ENCODE measurements at places on chromosomes 13 and 19.

- H3K4me3 ChIP-seq: peak overlapping the region; percentile 85
- no peaks in the 10 kb centered on the region for H3K27me3 ChIP-seq
- H3K36me3 ChIP-seq: no peaks in the 10 kb centered on the region
Observed at GRCh38 chr19:19192910-19193423, 909 bp downstream of the RFXANK start.

DNA sequence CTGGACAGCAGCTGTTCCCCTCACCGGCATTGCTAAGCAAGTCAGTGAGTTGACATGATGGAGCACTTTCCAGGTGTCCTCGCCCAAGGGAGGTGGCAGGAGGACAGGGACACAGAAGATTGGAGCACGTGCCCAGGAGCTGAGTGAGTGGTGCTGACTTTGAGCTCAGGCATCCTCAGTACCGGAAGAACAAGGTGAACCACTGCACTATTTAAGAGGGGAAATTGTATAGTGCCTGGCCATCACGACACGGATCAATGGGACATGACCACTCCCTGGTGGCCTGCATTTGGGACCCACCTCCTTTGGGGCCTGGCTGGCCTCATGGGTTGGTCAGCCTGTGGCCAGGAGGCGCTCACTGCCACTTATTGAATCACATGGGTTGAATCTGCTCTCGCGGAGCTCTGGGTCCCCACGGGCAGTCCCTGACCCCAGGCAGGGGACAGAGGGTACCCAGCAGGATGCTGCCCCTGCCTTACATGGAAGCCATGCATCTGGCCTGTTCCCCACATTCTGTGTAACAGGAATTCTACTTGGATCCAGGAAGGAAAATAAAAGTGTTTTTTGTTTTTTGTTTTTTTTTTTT, 206.9 kb upstream of the ZNF536 start:
- H3K4me1 ChIP-seq: no peaks in the 10 kb centered on the region
- no peak overlapping the region for H3K27ac ChIP-seq
- H3K36me3 ChIP-seq: no peaks in the 10 kb centered on the region
- H3K4me3 ChIP-seq: no peak overlapping the region
- no peak for DNase-seq

GRCh38 chr19:35963514-35963913, 27.3 kb downstream of the LRFN3 start:
- H3K4me1 ChIP-seq: no peaks in the 10 kb centered on the region
- no peaks in the 10 kb centered on the region for H3K36me3 ChIP-seq
- H3K27me3 ChIP-seq: no peaks in the 10 kb centered on the region
- no peak overlapping the region for H3K27ac ChIP-seq
- no peak overlapping the region for H3K4me3 ChIP-seq

- no peaks in the 10 kb centered on the region for H3K4me1 ChIP-seq
- no peaks in the 10 kb centered on the region for H3K36me3 ChIP-seq
- no peak overlapping the region for H3K27ac ChIP-seq
- no peak overlapping the region for H3K4me3 ChIP-seq
- no peaks in the 10 kb centered on the region for H3K27me3 ChIP-seq
Observed at GRCh38 chr19:45971260-45971902, 2.3 kb downstream of the NOVA2 start.

DNA sequence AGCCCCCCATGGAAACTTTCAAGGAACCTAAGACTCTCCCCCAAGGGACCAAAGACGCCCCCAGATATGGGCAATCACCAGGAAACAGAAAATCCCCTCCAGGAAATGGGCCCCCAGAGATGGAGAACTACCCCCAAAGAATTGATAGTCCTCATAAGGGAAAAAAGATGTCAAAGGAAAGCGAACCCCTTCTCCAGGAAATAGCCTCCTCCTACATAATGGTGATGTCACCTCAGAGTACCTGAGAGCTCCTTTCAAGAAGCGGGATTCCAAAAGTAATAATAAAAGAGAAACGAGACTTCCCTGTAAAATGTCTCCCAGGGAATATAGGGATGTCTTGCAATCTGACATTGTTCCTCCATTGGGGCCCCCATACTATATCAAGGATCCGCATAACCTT, 1.1 kb downstream of the CDKN2D start:
- H3K27ac ChIP-seq: peak overlapping the region; percentile 81
- no peaks in the 10 kb centered on the region for H3K36me3 ChIP-seq
- DNase-seq: no peak

DNA sequence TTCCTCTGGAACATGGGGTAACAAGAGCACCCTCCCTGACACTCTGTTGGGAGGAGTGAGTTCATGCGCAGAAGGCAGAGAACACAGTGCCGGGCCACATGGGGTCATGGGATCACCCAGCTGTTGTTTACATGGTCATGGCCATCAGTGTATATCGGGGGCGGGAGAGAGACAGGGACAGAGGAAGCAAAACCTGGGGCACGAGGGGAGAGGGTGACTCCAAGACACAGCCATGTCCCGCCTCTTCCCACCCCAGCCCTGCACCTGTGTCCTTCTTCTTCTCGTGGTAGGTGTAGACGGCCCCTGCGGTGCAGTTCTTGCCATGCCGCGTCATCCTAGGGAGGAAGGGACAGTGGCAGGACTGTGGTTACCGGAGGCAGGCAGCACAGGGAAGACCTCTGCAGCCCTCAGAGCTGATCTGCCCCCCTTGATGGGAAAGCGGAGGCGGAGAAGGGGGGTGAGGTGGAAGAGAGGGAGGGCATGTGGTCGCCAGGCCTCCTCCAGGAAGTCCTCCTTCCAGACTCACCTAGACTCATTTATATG, 19.9 kb downstream of the NOSIP start:
- H3K36me3 ChIP-seq: no peaks in the 10 kb centered on the region
- no peaks in the 10 kb centered on the region for H3K27me3 ChIP-seq
- H3K4me1 ChIP-seq: peaks cover 85% of the 10 kb centered on the region
- H3K4me3 ChIP-seq: peak overlapping the region; percentile 27
